ENCODE measurements at places on chromosomes 4 and X.

GRCh38 chr4:154349829-154350228 lies 141.8 kb downstream of the DCHS2 start:
- DNase-seq, result no peak

DNA sequence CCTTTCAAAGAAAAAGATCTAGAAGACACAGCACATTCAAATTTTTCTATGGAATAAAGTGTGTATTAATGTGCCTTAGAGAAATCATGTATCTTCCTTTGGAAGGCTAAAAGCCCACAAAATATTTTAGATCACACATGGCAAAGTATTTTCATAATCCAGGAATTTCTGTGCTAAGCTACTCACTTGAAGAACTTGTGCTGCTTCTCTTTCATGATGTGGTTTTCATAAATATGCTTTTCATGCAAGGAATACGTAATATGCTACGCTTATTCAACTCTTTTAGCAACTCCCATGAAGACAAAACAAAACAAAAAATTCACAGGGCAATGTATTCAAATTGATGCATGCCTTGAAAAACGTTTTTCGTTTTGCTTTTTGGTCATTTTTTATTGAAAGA lies 125.6 kb downstream of the ARHGAP24 start:
- DNase-seq, result no peak

DNA sequence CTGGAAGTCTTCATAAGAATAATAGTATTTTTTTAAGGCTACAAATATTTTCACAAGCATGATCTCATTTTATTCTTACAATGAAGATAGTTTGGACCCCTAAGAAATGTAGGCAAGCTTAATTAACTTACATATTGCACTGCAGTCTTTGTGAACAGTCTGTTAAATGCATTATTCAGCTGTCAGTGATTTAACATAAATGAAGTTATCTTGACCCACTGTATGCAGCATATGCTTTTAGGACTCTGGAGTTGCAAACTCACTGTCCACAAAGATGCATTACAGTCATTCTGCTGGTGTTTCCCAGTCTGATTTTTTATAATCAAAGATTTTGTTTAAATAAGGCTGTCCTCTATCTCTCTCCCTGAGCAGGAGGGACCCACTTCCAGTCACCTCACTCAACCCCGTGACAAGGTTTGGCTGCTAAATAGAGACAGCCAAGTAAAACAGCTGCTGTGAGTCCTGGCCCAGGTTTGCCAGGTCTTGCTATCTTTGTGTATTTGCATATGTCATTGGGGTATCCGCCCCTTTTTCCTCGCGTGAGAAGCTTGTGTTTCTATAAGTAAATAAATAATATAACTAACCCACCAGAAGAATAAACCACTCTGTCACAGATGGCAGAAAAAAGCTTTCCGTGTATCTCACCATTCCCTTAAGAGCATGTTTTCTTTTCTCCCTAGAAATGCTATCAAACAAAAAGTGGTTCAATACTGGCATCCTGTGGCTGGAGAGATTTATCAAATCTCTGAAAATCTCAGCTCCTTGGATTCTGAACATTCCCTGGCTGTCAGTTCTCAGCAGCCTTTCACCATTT lies 67.0 kb downstream of the SLC7A11 start:
- DNase-seq, result peak; percentile 27

DNA sequence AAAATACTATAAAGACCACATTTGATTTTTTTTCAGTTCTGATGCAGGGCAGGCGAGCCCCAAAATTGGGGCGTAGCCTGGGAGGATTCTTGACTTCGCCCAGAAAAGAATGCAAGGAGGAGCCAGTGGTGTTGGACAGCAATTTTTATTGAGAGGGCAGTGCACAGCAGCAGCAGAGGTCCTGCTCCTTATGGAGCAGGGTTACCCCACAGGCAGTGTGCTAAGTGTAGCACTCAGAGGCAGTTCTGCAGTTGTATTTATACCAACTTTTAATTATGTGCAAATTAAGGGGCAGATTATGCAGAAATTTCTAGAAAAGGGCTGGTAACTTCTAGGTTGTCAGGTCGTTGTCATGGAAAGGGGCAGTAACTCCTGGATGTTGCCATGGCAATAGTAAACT lies 69.9 kb downstream of the GASK1B start:
- DNase-seq, result no peak

DNA sequence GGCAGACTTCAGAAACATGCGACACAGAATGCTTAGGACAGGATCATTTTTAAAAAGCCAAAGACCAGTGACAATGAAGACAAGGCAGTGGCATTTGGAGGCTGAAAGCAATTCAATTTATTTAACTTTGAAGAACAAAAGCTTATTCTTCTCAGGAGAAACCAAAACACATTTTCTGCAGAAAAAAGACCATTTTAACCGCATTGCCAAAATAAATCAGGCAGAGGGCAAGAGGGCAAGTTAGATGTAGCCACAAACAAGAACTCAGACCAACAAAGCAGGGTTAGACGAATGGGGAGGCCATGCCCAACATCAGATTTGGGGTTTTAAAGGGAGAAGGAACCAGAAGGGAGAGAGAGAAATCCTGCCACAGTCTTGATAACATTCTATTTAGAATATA lies 58.9 kb downstream of the RELL1 start:
- no peak for DNase-seq

DNA sequence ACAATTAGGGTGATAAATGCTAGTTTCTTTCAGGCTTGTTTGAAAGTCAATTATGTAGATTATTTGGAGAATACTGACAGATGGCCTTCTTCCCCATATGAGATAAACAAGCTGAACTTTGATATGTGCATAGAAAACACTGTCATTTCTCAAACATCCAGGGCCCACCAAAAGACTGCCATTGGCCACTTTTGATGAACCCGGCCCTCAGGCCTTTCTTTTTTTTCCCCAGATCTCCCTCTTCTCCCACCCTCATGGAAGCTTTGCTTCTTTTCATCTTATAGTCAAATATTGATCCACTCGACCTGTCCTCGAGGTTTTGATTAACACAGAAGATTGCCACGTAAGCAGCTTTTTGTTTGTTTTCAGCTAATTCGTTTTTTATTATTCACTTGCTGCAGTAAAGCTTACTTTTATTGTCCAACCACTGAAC lies 377.4 kb downstream of the SMARCA1 start:
- DNase-seq, result no peak

DNA sequence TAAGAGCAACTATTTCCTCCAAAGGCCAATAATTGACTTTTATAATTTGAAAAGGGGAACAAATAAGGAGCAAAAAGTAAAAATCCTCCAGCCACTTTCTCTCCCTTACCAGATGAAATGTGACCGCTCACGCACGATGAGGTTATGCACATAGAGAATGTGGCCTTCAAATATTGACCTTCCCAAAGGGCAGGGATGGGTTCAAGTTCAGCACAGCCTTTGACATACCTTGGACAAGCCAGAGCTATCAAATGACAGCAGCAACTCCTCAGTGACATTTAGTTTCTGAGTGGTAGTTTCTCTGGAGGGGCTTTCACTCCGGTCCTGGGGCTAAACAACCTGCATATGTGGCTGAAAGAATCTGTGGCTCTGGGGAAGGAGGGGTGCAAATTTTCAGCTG lies 50.7 kb downstream of the AMOT start:
- no peak for DNase-seq

DNA sequence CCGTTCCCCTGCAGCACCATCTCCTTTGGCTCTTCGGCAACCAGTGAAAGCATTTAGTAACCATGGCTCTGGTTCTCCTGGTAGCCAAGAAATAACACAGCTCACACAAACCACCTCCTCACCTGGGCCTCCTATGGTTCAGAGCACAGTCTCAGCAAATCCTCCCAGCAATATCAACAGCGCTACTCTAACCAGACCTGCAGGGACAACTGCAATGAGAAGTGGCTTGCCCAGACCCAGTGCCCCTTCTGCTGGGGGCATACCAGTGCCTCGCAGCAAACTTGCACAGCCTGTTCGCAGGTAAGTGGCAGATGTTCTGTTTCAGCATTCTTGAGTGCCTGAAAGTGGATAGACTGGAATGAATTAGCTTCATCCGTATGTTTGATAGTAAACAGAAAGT lies 63.0 kb upstream of the SLC10A4 start:
- no peak for DNase-seq

GRCh38 chr4:168853770-168854169 lies 156.3 kb downstream of the CBR4 start:
- no peak for DNase-seq

DNA sequence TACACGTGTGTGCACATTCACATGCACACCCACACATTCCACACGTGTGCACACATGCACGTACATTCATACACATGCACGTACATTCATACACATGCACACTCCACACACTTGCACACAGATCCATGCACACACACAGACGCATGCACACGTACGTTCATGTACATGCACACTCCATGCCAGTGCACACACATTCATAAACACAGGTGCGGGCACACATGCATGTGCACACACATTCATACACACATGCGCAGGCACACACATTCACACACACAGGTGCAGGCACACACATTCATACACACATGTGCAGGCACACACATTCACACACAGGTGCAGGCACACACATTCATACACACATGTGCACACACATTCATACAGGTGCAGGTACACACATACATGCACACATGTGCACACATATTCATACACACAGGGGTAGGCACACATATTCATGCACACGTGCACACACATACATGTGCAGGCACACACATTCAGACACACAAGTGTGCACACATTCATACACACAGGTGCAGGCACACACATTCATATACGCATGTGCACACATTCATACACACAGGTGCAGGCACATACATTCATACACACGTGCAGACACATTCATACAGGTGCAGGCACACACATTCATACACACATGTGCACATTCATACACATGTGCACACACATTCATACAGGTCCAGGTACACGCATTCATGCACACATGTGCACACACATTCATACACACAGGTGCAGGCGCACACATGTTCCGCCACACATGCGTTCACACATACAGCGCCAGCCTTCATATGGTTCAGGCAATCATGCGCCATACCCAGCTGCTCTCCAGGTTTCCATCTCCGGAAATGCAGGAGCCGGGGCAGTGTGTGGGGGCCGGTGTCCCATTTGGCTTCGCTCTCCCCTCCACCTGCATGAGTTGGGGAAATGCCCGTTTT lies 124.8 kb downstream of the HMX1 start:
- no peak for DNase-seq

GRCh38 chrX:136781180-136781797 lies 557 bp upstream of the ARHGEF6 start:
- DNase-seq, result no peak

DNA sequence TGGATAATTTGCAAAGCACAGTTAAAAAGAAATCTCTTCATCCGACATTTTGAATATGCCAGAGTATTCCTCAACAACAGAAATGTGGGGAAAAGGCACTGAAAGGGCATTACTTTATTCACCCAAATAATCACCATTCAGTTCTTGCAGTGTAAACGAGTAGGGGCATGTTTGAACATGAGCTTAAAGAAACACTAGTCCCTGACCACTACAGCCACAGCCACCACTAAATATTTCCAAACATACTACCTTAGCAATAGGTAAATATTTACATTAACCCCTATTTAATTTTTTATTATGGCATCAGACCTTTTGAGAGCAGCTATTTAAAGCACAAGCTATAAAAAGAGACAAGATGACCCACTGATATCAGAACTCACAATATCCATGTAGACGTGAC lies 27.6 kb downstream of the MCF2 start:
- no peak for DNase-seq

- no peak for DNase-seq
Observed at GRCh38 chrX:109577055-109577454, 40.4 kb downstream of the NXT2 start.

DNA sequence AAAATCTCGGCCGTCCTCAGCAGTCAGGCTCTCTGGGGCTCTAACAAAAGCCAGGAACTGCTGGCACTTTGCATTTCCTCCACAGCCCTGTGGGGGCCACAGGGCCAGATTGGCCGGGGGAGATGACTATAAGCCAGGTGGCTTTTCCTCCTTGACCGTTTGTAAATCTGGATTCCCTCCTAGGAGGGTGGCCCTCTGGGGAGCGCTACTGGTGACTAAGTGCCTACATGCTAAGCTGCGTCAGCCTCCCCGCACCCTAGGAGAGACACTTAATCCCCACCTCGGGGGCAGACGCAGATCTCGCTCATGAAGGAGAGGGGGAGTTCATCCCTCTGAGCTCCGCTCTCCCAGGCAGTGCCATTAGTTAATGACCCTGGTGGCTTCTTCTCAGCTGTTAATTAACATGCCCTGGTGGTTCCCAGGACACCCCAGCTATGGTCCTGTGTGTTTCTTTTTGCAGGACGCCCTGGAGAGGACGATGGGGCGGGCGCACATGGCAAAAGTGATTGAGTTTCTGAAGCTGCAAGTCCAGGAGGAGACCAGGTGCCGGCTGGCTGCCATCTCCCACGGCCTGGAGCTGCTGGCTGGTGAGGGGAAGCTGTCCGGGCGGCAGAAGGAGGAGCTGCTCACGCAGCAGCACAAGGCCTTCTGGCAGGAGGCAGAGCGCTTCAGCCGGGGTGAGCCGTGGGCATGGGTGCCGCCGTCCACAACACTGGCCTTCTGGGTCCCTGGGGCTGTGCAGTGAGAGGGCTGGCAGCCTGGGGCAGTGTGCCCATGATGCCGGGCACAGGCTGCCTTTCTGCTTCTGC lies 41.6 kb downstream of the EVC start:
- no peak for DNase-seq

DNA sequence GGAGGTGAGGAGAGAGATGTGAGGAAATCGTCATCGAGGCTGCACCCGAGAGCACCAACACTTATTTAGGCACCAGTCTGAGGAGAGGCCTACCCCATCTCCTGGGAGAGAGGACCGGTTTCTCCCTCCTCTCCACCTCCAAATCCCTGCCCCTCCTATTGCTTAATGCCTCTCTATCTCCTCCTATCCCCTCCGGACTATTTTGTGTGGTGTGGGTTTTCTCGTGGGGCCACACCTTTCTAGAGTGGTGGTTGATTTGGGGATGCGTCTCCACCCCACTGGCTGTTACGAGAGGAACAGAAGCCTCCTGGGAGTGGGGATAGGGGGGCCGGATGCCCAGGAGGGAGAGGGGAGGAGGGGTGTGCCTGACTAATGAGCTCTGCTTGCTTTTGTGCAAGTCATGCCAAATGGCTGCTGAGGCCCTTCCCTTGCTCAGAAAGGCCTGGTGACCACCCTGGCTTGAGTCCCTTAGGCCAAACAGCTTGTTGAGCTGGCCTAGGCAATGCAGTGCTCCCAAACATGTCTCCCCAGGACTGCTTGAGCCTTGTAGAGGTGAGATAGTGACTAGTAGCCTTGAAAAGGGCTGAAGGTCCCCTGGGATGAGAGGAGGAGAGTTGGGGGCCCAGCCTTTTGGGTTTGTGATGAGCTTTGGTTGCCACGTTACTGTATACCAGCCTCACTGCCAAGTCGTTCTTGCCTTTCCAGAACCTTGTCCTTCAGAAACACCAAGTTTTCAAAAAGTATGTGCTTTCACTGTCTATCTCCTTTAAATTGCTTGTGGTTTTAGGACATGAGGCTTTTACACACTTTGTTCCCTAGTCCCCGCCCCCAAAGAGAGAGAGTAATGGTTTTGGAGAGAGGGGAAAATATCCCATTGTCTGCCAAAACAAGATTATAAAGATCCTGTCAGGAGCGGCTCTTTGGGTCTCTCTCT lies 1.2 kb downstream of the MSN start:
- no peak for DNase-seq

GRCh38 chr4:110967936-110968335 lies 345.1 kb upstream of the PITX2 start:
- DNase-seq, result no peak
